ENCODE measurements at places on chromosomes 3 and 15.

GRCh38 chr3:5384557-5385236, 197.2 kb downstream of the EDEM1 start:
- DNase-seq, result no peak

DNA sequence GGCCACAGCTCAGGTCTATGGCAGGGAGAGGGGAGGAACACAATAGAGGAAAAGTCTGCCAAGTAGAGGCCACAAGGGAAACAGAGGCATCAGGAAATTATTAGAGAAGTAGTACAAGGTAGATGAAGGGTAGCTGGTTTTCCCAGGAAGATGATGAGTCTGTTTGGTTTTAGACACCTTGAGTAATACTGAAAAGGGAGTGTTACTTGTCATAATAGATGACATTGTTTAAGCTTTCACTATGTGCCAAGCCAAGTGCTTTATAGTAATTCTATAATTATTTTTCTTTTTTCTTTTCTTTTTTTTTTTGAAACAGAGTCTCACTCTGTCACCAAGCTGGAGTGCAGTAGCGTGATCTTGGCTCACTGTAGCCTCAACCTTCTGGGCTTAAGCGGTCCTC, 13.7 kb downstream of the PXK start:
- no peak for DNase-seq

GRCh38 chr3:85170646-85171045, 211.9 kb downstream of the CADM2 start:
- DNase-seq, result no peak

DNA sequence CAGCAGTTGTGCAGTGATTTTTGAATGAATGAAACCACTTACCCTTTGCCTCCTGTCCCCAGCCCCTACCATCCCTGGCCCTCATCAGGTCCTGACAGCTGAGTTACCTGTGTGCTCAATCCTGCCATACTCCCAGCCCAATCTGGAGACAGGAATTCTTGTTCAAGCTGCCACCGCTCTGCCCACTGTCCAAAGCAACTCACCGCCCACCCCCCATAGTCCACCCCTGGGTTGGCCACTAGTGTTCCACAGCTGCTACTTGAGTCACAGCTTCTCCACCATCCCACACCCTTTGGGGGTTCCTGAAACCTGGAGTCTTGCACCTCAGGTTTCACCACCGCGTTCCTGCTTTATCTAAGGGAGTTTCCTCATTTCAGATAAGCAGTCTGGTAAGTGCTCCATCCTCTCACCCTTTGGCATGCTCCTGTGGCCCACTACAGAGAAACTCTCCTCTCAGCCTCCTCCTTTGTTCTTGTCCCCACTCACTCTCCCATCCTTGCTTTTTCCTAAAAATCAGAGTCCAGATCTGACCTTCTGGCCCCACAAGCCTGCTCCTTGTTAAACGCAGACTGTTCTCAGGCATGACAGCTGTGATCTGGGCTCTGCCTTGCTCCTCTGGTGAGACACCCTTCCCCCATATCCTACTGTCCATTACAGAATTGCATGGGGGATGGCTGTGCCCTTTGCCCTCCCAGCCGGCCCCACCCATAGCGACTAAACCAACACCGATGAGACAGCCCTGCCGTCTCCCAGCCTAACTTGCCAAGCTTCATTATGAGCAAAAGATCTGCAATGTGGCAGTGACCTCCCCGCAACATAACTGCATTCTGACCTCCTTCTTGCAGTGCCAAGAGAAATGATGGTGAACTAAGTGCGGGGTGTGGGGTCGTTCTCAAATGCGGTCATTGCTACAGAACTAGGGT, 50.0 kb downstream of the CYP19A1 start:
- DNase-seq, result no peak

GRCh38 chr3:143109861-143110260, 9.7 kb upstream of the CHST2 start:
- no peak for DNase-seq

DNA sequence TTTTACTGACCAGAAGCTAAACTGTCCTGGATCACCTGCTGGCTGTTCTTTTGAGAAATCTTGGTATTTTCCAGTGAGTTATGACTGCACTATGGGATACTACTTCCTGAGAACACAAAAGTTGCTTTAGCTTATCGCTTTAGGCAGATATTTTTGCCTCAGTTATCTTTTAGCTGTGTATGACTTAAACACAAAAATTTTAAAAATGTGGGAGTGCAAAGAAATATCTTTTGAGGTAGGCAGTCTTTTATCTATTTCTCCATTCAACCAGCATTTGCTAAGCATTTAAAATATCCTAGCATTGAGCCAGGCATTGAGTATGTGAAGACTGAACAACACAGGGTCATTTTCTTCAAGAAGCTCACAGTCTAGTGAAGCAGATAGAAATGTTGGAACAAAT, 981.9 kb downstream of the FHIT start:
- DNase-seq, result no peak

DNA sequence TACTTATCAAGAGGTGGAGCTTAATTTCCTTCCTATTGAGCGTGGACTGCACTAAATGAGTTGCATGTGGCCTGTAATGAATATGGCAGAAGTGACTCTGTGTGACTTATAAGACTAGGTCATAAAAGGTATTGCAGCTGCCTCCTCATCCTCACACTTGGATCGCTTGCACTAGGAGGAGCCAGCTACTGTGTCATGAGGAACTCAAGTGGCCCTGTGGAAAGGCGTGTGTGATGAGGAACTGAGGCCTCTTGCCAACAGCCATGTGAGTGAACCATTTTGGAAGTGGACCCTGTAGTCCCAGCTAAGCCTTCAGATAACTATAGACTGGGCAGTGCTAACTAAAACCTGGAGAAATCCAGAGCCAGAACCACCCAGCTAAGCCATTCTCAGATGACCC, 7.1 kb upstream of the SLC30A4 start:
- DNase-seq, result no peak

- no peak for DNase-seq
Observed at GRCh38 chr15:79779746-79780145, 117.1 kb downstream of the MTHFS start.

DNA sequence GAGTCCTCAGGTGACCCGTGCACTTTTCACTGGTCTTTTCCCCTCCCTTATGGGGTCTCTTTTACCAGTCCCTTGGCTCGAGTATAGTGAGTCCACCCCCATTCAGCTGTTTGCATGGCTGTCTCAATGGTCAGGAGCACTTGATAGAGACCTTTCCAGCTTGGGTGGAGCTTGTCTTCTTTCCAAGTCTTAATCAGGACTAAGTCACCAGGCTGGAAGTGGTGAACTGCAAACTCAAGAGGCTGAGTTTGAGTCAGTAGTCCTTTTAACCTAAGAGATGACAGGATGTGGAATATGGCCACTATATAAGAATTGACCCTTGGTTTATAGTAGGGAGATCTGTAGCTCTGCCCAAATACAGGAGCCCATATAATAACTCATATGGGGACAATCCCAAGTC, 279.7 kb downstream of the PYDC2 start:
- no peak for DNase-seq
